ENCODE measurements at places on chromosomes 6 and 20.
A peak's percentile ranks its signal among the peaks of the same experiment; 100 is the strongest.

DNA sequence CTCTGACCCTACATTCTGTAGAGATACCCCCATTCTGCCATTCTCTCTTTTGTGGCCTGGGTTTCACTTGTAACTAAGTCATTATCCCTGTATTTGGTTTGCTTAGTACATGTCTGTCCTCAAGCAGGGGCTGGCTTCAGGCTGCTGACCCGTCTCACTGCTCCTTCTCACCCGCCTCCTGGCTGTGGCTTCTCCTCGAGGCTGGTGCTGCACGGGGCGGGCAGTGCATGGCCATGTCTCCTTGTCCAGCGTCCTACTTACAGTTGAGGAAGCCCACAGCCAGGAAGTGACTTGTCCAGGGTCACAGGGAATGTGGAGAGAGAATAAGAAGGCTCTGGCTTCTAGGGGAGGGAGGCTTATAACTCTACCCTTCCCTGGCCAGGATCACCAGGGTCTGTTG lies 11.3 kb downstream of the GTSF1L start:
- DNase-seq: no peak

DNA sequence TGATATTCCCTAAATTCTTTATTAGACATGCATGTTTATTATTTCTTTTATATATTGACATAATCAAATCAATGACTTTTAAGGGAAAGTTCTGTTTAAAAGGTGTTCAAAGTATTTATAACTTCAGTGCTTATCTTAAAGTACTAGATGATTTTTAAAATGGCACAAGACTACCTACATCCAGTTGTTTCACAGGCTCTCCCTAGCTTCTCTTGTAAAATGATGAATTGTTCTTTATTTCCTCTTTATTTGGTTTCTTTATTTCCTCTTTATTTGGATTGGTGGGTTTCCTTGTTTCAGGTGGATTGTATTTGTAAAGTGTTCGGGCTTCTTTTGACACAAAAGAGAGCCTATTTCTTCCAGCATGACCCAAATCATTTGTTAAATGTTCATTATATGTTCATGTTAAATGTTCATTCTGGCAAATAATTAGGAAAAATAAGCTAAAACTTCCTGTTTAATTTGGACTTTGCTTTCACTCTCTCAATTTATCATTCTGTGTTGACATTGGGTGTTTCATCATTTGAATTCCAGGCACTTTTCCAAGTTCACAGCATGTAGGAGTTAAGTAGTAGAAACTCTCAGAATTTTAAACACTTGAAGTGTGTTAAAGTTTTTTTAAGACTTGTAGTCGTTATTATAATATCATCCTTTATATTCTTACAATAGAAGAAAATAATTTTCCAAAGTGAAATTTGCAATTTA lies 24.6 kb downstream of the MLIP start:
- peak; percentile 15 for DNase-seq

DNA sequence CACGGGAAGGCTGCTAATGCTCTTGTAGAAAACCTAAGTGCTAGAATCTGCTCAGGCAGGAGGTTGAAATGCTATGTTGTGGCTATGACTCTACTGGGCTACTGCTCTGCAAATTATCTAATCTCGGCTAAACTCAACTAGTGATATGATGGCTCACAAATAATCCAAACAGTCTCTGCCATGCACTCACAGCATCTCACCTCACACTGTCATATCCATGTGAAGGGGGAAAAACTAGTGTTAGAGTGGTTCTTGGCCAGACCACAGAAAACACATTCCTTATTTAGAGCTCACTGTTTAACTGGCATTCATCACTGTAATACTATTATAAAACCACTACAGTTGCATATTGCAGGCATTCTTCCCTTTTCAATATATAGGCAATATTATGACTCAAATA lies 81.8 kb upstream of the DST start:
- DNase-seq: no peak

GRCh38 chr6:83292900-83293843 lies 100.0 kb downstream of the RWDD2A start:
- no peak for DNase-seq

DNA sequence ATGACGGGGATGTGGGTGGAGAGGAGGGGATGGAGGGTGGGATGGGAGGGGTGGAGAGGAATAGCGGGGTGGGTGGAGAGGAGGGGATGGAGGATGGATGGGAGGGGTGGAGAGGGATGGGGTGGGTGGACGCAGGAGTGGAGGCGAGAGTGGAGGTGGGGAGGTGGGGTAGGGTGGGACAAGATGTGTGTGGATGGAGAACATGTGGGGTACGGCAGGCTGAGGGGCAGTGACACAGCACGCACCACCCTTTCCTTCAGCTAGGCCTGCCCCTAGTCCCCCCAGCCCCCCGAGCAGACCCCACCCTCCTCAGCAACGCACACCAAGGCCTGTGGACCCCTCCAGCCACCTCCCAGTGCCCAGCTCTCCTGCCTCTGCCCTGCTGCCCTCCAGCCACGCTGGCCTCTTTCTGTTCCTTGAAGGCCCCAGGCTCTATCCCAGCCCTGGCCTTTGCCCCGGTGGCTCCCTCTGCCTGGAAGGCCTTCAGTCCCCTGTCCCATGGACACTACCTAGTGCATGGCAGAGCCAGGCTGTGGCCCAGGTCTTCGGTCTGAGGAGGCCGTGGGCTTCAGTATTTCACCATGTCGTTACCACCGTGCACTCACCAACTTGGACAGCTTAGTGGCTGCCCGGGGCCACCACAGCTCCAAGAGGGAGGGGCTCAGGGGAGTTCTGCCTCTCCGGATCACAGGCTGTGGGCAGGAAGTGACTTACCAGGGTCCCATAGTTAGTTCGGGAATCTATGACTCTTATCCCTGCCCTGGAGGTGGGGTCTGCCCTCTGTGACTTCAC lies 78.4 kb upstream of the PMEPA1 start:
- no peak for DNase-seq

- DNase-seq: no peak
Observed at GRCh38 chr6:99780556-99780885, 173.9 kb downstream of the PRDM13 start.

DNA sequence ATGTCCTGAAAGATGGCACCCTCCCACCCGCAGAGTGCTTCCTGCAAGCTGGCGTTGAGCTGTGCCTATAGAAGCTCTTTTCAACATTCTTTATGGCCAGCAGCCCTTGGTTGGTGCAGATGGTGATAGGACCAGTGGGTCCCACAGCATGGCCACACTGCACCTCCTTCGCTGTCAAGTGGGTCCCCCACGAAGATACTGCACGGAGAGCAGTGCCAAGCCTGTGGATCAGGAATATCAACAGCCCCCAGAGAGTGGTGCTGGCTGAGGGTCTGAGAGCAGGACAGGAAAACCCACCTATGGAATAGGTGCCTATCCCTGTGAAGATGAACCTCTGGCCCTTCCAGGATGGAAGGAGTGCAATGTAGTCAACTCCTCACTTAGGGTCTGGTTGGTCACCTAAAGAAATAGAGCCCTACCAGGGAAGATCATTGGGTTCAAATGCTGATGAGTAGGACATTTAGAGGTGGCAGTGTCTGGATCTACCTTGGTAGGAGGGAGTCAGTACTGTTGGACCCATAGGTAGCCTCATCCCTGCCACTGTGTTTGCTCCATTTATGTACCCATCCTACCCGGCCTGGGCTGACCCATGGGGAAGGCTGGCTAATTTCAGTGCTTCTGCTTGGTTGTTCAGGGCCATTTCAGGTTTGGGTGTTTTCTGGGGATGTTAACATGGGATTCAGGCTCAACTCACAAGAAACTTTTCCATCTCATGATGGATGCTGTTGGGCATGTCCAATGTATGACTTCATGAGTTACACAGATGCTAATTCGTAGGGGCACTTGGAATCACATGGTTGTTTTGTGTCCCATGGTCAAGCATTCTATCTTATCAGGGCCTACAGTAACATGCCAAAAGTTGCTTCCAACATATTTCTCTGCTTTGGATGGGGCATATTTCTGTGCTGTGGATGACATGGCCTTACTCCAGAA lies 33.4 kb upstream of the MICB start:
- no peak for DNase-seq

- no peak for DNase-seq
Observed at GRCh38 chr6:156175433-156175832, 601.7 kb upstream of the ARID1B start.

GRCh38 chr6:20317430-20317829 lies 84.2 kb upstream of the E2F3 start:
- no peak for DNase-seq

- DNase-seq: no peak
Observed at GRCh38 chr6:35093783-35094182, 47.4 kb downstream of the TCP11 start.

- peak; percentile 85 for DNase-seq
Observed at GRCh38 chr6:28880894-28881780, 42.6 kb downstream of the TRIM27 start.

DNA sequence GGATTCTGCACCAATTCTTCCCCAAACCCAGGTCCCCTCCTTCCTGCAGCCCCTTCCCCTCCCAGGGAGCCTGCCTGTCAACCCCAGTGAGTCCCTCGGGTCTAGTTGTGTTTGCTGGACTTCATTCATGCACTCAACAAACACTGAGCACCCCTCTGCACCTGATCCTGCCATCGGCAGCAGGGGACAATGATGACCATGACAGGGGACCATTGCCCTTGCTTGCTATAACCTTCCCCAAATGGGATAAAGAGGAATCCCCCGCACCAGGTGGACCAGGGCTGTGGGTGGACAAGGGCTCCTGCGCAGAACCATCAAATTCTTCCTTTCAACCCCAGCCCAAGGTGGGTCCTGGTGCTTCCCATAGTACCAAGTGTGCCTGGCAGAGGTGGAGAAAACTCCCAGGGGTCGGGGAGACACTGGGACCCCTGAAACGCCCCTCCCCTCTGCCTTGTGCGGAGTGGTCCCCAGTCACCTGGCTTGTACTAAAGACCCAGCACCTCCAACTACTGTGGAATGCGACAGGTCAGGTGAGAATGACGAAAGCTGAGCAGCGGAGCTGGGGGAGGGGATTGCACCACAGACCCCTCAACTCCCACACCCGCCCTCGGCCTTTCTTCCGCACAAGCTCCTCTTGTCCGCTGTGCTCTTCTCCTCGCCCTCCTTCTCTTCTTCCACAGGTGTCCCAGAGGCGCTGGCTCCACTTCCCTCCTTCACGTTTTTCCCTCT lies 119.9 kb upstream of the ZNF217 start:
- DNase-seq: no peak

- DNase-seq: no peak
Observed at GRCh38 chr20:44231713-44232468, 15.2 kb upstream of the GDAP1L1 start.

DNA sequence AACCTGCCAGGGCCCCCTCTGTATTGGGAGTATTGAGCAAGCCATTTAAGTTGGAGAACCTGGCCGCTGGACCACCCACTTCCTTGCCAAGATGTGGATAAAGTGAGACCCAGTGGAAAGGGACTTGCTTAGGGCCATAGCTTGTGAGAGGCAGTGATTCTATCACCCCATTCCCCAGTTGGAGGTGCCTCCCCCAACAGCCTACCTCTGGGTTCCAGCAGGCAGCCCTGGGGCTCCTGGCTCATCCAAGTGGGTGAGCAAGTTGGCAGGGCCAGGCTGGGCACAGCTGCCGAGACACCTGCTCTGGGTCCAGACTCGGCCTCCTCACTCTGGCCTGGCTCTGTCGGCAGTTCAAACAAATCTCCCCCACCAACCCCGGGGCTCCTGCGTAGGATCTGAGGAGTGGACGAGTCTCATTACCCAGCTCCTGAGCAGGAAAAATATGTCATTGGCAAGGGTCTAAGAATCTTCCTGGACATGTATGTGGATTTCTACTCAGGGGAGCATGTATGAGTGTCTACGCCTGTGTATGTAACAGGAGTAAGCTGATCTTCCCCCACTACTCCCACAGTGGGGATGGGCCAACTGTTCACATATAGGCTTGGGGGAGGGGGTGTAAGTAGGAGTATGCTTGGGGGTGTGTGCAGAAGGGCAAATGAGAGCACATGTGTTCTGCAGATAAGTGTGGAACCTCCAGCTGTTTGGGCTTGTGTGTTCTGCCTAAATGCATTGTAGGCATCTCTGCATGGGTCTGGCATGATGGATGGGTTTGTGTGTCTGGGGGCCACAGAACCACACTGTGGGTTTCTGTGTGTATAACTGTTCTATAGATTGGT lies 1.9 kb downstream of the ID1 start:
- no peak for DNase-seq

DNA sequence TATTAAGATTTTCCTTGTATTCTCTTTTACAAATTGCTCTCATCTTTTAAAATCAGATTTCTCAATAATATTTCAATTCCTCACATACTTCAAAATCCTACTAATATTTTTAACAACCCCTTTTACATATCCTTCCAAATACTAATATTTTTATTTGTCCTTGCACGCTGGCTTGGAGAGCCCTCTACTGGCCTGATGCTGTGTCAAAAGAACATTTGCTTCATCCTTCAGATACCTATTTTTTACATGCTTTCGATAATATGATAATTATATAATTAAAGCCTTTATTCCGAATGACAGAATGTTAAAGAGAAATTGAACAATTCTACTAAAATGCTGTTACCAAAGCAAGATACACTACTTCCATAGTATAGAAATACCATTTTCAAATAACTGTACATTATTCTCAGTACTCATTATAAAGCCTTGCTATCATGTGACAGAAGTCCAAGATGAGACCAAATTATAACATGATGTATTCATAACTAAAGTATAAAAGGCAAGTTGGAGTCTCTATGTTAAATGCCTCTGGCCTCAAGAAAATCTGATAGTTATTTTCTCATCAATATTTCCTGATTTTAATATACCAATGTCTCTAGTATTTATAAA lies 39.0 kb upstream of the PLN start:
- DNase-seq: peak; percentile 65

- DNase-seq: no peak
Observed at GRCh38 chr6:113377362-113377942, 479.7 kb upstream of the MARCKS start.

DNA sequence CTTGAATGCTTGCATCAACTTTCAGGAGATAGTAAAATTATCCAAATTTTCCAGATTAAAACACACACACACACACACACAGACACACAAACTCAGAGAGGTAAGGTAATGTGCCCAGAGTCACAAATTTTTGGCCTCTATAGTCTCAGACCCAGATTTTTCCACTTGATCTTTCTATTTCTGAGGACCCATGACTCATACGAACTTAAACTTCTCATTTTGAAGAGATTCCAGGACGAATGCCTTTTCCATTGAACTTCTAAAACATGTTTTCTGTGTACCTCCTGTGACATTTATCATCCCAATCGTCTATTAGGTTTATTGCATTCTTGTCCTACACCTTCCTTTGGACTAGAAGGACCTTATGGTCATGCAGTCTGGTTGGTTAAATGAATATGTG lies 172.9 kb upstream of the COL21A1 start:
- DNase-seq: no peak

- DNase-seq: no peak
Observed at GRCh38 chr6:1144842-1145767, 166.8 kb upstream of the FOXQ1 start.

DNA sequence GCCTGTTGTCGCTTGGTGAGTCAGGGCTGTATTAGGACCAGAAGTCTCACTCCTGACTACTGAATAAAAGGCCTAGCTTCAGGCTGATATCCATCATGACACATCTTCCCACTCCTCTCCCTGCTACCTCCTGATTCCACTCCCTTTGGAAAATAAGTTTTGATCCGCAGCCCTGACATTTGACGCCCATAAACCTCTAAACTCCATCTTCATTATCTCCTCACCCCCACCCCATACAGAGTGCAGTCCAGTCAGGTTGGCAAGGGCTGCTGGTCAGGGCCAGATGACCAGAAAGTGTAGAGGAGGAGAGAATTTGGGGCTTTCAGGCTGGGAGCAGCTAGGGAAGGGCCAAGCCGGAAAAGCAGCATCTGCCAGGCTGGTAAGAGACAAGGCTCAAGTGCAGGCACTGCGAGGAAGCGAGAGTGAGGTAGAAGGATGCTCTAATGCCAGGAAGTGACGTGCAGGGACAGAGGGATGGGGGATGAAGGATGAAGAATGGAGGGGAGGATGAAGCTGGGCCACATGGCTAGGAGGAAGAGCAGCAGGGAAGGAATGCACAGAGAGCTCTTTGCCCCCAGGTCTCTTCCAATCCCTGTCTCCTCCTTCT lies 1.2 kb downstream of the GGT7 start:
- DNase-seq: peak; percentile 29
